NCI-H1436 (cell line): ENCODE measurements at places on chromosomes 6 and 20.

GRCh38 chr6:37702314-37702713, 4.6 kb upstream of the MDGA1 start:
- DNase-seq, result no peak

GRCh38 chr6:111841822-111842221, 31.4 kb downstream of the FYN start:
- no peak for DNase-seq

DNA sequence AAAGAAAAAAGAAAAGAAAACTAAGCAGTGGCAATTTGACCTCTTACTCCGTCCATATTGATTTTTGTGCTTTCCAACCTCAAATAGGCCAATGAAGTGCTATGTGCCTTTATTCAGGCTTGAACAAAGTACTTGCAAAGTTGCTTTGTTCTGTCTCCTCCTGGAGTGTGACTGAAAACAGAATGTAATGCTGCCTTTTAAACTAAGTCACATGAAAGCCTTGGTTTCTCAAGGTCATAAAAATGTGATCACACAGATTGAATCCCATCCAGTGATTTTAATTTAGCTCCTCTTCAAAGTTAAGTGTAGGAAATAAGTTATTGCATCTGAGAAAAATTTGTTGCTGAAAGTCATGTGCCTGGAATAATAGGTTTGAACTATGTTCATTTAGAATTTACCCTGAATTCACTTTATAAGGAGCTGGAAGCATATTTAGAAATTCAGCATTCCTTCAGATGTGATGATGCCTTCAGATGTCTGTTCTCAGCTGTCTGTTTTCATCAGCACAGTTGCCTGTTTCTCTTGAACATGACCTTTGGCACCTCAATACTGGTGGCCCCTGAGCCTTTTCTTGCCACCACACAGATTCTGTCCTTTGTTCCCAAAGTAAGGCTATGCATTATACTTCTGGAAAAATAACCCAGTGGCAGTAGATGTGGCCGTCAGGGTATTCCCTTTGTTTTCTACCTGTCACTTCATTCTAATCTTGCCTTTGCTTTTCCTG, 48.8 kb downstream of the KIZ start:
- no peak for DNase-seq

DNA sequence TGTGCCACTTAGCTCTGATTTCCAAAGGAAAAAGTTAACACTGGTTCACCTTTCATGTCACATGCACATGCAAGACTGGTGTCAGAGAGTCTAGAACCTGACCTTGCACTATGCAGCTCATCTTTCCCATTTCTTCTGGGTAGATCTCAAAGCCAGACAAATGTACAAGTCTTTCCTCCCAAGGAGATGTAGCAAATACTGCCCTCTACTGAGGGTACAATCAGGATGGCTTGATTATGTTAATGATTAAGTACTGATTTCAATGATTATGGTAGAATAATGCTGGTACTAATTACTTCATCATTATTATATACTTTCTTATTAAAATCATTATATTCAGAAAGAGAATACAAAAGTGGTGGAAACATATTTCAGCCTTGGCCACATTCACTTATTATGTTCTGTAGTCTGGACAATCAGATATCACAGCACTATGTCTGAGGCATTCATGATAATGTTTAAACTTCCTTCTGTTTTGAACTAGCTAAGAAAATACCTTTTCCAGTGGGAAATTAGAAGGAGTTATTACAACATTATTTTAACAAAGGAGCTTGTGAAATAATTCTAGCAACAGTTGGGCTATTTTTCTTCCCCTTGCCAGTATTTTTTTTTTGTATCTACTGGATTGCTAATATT, 68.5 kb upstream of the FOXO3 start:
- DNase-seq, result peak; percentile 10

- no peak for DNase-seq
Observed at GRCh38 chr20:59120491-59120890, 43.1 kb upstream of the ZNF831 start.

DNA sequence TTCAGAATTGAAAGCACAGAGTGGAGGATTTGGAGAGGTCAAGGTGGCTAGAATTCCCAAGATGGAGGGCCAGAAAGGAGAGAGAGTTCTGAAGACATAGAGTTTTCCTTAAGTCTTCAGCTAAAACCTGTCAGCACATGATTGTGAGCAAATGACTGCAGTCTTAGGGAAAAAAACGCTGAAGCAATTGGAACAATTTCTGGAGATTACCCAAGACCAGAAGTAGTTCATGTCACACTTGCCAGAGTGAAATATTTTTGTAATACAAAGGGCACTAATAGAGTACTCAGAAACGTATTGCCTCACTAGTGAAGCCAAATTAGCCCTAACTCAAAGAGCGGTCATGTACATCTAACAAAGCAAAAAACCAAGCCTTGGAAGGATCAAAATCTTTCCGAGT, 541.3 kb upstream of the MARCKS start:
- no peak for DNase-seq

DNA sequence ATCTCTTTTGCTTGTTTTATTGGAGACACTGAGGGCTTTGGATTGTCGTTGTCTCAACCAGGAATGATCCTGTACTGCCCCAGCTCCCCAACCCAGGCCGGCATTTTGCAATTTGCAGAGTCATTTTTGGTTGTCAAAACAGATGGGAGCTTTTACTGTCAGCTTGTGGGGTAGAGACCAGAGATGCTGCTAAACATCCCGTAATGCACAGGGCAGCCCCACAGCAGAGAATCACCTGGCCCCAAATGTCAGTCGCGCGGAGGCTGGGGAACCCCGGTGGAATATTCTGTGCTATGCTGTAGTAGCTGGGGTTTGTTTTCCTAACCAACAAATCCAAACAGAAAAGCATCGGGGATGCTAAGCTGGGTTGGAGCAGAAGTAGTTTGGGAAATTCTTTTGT, 99.7 kb downstream of the TSHZ2 start:
- DNase-seq, result no peak

GRCh38 chr6:51479296-51479695, 608.1 kb downstream of the PKHD1 start:
- no peak for DNase-seq

DNA sequence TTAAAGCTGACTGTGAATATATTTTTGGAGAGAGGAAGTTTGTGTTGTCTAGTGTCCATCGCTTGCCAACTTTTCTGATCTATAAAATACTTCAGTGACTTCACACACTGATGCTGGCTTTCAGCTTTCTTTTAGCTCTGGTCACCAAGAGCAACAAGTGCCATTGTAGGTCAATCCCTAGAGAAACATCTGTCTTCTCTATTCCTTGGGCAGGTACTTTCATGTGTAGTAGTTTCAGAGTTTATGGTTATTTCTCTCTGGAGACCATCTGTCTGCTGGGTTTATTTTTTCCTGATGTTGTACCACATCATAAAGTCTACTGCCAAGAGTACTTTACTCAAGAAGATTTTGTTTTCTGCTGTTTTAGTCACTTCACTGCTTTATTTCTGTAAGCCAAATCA, 249.9 kb downstream of the KHDC1L start:
- DNase-seq, result no peak

DNA sequence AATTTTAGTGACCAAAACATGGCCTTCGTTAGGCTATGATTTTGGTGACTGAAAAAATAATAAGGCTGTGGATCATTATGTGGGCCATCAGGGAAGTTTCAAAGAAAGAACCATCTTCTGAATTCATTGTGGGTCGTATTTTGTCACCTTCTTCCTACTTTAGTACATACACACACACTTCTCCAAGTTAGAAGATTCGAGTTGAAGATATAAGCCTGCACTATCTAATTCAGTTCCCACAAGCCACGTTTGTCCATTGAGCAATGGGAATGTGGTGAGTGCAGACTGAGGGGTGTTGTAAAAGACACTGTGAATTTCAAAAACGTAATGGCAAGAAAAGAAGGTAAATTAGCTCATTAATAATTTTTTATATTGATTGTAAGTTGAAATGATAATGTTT, 766.0 kb downstream of the KIF16B start:
- no peak for DNase-seq

DNA sequence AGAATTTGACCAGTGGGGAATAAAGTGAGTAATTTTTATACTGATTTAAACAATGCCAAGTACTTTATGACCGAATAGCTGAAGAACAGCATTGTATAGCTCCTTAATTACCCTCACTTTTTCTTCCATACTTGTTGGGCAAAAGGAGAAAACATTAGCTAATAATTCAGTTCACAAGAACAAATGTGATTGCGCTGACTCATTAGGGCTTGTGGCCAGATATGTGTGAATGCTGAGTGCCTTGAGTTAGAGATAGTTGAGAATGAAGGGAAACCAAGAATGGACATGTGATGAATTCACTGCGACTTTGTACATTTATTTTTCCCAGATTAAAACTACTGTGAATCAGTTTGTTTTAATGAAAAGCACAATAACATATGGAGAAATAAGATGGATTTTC, 669.4 kb downstream of the TFAP2A start:
- no peak for DNase-seq

DNA sequence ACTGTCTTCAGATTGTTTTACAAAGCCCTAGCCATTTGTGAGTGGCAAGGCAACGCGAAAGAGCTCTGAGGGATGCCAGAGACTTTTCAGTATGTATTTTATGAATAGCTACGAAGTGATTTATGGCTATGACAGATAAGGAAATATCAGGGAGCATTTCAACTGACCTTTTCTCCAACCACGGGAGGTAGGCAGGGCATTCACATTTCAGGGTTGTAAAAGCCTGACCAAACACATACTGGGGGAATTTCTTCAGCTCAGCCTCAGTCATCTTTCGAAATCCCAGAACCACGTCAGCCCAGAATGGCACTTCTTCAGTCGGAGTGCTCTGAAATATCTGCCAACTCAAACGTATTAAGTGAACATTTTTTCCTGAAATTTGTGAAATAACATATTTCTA, 10.8 kb downstream of the DDO start:
- DNase-seq, result no peak

- no peak for DNase-seq
Observed at GRCh38 chr6:35081426-35081851, 59.7 kb downstream of the TCP11 start.

DNA sequence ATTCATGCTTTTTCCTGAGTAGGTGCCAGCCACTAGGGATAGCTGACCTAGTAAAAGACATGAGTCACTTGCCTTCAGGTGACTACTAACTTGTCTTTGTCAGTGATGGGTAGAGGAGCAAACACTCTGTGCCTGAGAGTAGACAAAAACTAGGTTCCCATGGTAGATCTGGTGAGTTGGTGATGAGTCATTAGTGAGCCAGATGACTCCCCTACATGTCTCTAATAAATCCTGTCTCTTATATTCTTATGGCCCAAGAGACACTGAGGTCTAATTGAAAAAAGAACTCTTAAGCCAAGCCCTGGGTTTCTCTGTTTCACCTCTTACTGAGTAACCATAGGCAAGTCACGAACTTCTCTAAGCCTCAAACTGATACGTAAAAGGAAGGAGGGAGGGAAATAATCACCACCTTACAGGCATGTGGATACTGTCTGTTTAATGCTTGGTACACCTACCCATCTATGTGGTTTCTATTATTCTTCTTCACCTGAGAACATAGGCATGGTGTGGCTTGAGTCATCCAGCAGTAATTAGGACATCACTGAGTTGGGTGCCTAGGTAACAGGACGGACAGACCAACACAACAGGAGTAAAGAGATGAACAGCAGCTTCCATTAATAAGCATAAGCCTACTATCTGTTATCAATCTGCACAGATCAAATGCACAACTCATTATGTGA, 20.3 kb downstream of the TTPAL start:
- DNase-seq, result no peak

GRCh38 chr6:69861986-69862385, 4.4 kb upstream of the COL19A1 start:
- no peak for DNase-seq

- no peak for DNase-seq
Observed at GRCh38 chr6:21886542-21887151, 293.1 kb downstream of the SOX4 start.

DNA sequence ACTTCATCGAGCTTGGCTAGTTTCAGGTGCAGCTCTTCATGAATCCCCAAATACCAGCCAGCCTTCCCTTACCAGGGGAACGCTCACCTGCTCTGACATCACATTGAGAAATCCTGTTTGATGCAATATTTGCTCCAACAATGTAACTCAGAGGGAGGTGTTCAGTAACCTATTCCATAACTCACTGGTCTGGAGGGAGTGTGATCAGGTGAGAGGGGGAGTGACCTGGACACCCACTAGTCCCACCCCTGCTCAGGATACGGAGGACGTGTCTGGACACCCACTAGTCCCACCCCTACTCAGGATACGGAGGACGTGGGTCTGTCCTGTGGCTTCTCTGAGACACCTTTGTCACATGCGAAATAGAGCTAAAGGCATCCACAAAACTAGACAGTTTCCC, 70.3 kb downstream of the HUS1B start:
- no peak for DNase-seq

DNA sequence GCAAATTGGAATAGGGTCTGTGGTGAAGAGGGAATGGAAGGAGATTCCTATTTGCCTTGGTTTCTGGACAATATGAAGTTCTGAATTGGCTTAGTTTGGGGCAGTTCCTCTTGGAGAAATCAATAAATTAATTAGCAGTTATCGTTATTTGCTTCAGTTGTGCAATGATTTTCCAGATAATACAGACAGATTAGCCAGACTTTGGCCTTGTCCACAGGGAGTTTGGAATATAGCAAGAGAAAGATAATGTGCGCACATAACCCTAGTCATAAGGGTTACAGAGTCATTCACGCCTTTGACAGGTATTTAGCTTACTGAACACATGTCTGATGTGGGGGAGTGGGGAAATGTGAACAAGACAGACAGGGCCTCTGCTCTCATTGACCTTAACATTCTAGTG, 1.3 kb downstream of the ATRN start:
- DNase-seq, result no peak

DNA sequence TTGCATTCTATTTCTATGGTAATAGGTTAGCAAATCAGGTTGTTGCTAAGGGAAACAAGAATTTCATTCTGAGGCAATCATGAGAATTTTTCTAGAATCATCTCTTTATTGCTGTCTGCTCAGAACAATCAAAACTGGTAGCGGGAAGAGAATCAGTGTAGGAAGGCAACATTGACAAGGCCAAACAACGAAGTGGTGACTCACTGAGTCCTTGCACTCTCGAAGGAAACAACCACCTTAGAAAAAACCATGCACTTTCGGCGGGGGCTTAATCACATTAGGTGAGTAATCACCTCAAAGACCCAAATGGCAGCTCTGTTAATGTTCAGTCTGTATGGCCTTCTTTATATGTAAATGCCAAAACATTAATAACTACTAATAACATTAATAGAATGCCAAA, 78.8 kb upstream of the MAP7 start:
- no peak for DNase-seq

- DNase-seq, result no peak
Observed at GRCh38 chr6:72784581-72784980, 162.7 kb downstream of the KCNQ5 start.
